DMS79 (cell line): ENCODE measurements at places on chromosomes 5 and 9.
A peak's percentile ranks its signal among the peaks of the same experiment; 100 is the strongest.

GRCh38 chr5:74257645-74258313 is 382.7 kb downstream of the ENC1 start:
- no peak for DNase-seq

GRCh38 chr5:5018578-5018970 is 121.6 kb upstream of the ADAMTS16 start:
- DNase-seq: no peak

DNA sequence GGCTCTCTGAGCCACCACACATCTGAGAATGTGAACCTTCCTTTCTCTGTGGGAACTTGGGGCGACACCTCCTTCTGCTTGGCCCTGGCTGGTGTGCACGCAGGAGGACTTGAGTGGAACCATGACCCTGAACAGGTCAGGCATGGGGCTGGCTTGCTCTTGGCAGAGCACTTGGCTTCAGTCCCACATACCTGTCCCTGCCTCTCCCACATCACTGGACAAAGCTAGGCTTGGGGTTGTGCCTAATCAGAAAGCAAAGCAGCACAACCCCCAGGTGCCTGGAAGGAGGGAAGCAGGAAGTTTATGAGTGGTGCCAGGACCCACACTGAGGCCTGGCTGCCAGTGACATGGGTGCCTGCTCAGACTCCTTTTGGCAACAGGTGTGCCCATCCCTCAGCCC is 13.2 kb downstream of the GADD45G start:
- no peak for DNase-seq

DNA sequence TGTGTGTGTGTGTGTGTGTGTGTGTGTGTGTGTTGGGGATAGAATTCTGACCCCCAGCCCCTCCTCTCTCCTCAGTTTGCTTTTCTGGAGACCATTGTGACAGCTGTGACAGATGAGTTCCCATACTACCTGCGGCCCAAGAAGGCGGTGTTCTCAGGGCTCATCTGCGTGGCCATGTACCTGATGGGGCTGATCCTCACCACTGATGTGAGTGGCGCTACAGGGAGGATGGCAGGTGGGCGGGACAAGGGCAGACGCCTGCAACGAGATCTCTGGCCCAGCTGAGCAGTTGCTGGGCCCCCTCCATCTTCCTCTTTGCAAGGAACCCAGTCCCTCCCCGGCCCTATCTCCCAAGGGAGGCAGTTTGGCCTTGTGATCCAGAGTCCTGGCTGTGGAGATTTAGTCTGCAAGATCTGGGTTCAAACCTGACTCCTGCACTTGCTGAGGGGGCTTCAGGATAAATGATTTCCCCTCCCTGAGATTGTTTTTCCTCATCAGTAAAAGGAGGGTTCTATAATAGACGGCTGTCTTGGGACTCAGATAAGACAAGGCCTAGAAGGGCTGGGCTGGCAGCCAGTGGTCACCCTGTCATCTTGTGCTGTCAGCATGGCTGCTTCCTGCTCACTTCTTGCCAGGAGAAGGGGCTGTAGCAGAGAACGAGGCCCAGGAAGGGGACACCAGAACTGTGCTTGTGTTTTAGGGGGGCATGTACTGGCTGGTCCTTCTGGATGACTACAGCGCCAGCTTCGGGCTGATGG is 14.1 kb downstream of the SLC6A7 start:
- no peak for DNase-seq

- DNase-seq: no peak
Observed at GRCh38 chr5:135133698-135134515, 99.9 kb upstream of the PITX1 start.

GRCh38 chr5:158911693-158912363 is 187.9 kb downstream of the EBF1 start:
- DNase-seq: peak; percentile 11

GRCh38 chr5:115262321-115263077 is at the start of gene PGGT1B:
Gene PGGT1B (minus strand): TSS chr5:115262877. CDS start chr5:115262851, 26 bp downstream.
- DNase-seq: peak; percentile 9

DNA sequence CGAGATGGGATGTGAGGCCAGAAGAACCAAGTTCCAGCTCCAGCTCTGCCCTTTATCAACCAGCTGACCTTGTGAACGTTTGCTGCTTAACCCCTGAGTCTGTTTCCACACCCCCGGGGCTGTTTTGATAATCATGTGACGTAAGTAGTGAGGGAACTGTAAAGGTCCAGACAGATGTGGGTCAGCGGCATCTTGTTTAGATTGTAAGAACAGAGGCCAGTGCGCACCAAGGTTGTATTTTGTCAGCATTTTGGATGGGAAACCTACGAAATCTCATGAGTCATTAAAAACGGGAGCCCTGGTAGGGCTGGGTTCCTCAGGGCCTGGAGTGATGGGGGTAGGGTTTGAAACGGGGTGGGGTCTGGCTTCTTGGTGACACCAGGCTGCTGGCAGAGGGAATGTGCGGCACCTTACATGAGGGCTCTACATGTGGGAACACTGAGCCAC is 13.8 kb upstream of the COL15A1 start:
- DNase-seq: no peak

DNA sequence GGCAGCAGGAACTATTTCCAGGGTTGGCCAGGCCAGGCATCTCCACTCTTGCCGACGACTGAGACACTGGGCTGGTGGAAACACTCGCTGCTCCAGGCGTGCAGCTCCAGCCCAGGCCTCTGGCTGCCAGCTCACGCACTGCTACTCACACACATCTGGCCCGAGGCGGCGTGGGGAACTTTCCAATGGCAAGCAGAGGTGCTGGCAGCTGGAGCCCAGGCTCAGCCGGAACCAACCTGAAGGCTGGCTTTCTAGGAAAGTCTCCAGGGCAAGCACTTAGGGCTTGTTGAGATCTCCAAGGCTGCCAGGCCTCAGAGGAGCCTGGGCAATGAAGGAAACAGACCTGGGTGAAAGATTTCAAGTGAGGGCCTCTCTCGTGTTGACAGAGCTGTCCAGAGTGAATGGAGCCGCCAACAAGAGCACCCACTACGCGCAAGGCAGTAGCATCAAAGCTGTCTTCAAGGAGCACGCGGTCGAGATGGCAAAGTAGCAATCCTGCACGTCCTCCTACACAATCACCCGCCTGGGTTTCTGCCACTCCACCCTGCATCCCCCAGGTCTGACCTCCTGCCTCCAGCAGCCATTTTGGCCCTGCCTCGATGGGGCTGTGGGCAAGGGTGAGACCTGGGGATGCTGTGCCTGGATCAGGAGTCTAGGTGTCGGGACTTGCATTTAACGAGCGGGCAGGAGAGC is 14.4 kb downstream of the SH3PXD2B start:
- peak; percentile 45 for DNase-seq

DNA sequence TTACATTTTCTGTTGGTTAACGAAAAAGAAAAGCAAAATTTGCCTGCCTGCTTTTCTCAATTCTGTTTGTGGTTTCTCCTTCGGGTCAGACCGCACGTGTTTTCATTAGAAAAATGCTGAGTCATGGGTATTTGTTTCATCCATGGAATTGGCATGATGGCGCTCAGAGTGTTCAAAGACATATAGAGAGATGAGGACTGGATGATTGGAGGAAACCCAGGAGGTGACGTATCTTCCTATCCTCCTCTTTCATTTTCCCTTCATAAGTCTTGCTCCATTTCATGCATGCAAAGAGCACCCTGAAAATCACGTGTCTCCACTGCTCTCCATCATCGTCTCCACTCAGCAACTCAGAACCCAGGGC is 353.8 kb upstream of the WWC1 start:
- no peak for DNase-seq

DNA sequence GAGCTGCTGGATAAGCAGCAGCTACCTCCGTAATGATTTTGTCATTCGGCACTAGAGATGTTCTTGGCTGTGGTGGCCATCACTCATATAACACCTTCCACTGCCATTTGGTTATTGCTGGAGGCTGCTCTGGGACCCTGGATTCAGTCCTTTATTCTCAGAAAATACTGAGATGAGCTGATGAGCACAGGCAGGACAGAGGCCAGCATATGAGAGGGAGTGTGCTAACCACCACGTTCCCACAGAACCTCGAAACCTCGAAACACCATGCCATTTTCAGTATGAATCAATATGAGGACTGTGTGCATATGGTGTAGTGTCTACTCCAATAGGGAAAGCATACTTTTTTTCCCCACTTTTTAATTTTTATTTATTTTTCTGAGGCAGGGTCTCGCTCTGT is 56.6 kb downstream of the ADAM19 start:
- DNase-seq: no peak

- no peak for DNase-seq
Observed at GRCh38 chr9:5872511-5872910, 18.2 kb upstream of the MLANA start.

GRCh38 chr9:20040991-20041696 is 252.3 kb upstream of the SLC24A2 start:
- no peak for DNase-seq

- no peak for DNase-seq
Observed at GRCh38 chr9:105205787-105206495, 38.5 kb upstream of the SLC44A1 start.

GRCh38 chr5:79785983-79786382 is 96.3 kb downstream of the CMYA5 start:
- no peak for DNase-seq

DNA sequence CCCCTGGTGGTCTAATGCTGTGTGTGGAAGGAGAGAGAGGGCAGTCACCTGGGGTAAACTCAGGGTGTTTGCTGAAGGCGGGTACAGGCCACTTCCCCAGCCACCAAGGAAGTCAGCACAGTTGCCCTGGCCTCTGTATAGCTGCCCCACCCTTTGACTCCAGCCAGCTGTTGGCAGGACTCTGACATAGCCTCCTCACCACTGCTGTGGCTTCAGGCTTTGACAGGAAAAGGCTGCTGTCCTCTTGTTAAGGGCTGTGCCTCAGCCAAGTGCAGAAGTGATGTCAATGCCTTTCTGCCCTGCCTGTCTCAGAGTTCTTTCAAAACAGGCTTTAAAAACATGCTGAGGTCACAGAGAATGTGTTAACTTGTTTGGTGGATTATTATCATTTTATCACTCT is 487.2 kb upstream of the KLF4 start:
- no peak for DNase-seq

- DNase-seq: no peak
Observed at GRCh38 chr5:66248874-66249273, 104.8 kb downstream of the SREK1 start.

GRCh38 chr5:14326035-14326903 is 183.1 kb downstream of the TRIO start:
- no peak for DNase-seq

GRCh38 chr5:4205398-4205797 is 609.8 kb downstream of the IRX1 start:
- DNase-seq: no peak

GRCh38 chr5:58855851-58856739 is 273.2 kb downstream of the RAB3C start:
- DNase-seq: no peak

- no peak for DNase-seq
Observed at GRCh38 chr9:93894691-93895079, 60.5 kb downstream of the BARX1 start.

DNA sequence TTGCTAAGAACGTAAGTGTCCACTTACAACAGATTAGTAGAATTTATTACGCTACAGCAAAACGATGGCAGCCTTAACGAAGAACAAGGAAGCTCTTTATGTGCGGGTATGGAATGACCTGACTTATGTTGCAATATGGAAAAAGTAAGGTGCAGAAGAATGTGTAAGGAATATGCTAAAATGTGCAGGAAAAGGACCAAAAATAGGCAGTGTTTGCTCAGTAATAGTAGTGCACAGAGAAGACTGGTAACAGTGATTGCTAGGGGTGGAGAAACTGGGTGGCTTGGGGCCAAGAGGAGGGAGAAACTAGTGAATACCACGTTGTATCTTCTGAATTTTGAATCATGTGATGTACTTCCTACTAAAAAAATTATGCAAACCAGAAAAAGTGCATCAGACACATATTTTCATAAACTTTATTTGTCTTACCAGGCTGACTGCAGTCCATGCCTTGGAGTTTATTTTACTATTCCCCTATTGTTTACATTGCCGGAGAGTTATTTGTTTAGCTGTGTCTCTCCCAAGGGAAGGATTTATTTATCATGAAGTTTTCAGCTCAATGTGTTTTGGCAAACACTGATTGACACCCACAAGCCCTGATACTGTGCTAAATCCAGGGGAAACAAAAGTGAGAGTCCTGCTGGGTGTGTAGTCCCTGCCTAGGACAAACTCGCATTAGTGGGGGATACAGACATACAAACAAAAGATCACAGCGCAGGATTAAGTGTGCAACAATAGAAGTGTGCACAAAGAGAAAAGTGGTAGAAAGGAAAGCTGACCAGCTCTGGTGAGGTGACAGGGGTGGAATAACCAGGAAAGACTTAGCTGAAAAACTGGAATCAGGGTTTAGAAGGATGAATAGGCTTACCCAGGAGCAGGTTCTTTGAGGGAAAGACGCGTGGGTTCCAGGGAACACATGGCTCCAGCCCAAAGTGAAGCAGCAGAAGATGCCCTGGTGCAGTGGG is 34.0 kb upstream of the ZNF484 start:
- no peak for DNase-seq

GRCh38 chr9:89412951-89413350 is 85.0 kb downstream of the SEMA4D start:
- DNase-seq: no peak

GRCh38 chr5:81428446-81428845 is 34.5 kb upstream of the ACOT12 start:
- no peak for DNase-seq

- DNase-seq: no peak
Observed at GRCh38 chr5:142615948-142616347, 69.9 kb downstream of the FGF1 start.

- DNase-seq: peak; percentile 10
Observed at GRCh38 chr9:136160381-136160841, 41.7 kb upstream of the TMEM250 start.

DNA sequence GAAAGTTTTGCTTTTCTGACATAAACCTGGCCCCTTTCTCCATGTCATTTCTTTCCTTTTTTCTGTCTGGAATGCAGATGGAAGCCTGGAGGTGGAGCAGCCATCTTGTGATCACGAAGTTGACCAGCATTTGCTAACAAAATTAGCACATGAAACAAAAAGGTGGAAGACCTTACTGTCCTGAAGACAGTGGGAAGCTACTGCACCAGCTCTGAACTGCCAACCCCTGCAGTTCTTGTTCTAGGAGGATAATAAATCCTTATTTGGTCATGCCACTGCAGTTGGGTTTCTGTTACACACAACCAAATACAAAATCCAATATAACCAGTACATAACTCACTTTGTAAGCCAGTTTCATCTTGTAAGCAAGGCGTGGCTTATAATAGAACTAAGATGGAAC is 249.4 kb upstream of the TBCA start:
- DNase-seq: no peak

- DNase-seq: no peak
Observed at GRCh38 chr9:77455312-77455927, 192.7 kb downstream of the GNA14 start.

GRCh38 chr9:82466616-82467260 is 478.2 kb downstream of the SPATA31D1 start:
- no peak for DNase-seq

GRCh38 chr5:54794135-54794975 is 191.0 kb downstream of the ESM1 start:
- DNase-seq: no peak
